ENCODE measurements at places on chromosomes 5 and 9.

- no peak for DNase-seq
Observed at GRCh38 chr9:87238545-87238944, 259.1 kb upstream of the DAPK1 start.

DNA sequence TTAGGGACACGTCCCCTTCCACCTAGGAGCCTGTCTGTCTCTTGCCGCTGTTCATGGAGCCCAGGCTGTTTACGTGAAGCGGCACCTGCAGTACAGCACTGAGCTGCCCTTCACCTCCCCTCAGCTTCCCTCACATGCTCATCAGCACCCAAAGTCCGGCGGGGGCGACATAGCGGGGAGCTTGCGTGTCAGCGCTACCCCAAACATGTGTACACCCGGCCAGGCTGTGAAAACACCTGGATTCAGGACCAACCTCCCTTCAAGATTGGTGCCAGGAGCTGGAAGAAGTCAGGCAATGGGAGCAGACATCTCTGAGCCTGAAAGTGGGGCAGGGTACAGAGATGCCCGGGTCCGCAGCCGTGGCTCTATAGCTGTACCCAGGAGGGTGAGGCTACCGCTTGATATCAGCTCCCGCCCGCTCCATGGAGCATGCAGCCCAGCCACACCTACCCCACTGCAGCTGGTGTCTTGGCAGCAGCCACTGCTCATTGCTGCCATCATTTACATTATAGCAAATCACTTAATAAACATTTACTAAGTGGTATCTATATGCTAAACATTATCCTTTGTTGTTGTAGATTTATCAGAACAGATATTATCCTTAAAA, 712.1 kb downstream of the CDH9 start:
- DNase-seq = no peak

- no peak for DNase-seq
Observed at GRCh38 chr5:4023753-4024335, 428.2 kb downstream of the IRX1 start.

GRCh38 chr9:92325991-92326500, 293 bp downstream of the CENPP start:
- no peak for DNase-seq

DNA sequence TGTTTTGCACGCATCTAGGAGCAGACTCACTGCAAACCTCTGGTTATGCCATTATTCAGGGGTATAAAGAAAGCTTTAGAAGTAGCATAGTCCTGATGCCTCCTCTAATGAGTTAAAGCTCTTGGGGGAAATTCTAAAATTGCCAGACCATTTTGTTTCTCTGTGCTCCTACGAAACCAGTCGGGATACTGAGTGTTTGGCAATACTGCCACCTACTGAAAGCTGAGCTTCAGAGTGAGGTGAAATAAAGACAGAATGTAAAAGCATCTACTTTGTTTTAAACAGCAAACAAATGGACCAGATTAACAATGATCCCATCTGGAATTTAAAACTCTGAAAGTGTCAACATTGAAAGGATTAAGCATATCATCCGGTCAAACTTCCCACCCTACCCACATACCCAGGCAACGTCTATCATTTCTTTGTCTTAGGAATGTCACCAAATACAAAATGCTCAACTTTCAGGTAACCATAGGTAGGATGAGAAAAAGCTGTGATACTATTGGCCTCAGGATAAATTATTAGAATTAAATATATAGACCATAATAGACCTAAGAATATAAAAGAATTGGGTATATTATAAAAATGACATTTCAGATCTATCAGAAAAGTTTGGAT, 77.8 kb upstream of the SHISAL2B start:
- no peak for DNase-seq

GRCh38 chr5:143402553-143403333, 743 bp downstream of the NR3C1 start:
- DNase-seq = peak; percentile 40

GRCh38 chr5:81097713-81098112, 135.4 kb upstream of the CKMT2 start:
- DNase-seq = no peak

GRCh38 chr9:80791836-80792235, 897.5 kb downstream of the TLE1 start:
- no peak for DNase-seq

DNA sequence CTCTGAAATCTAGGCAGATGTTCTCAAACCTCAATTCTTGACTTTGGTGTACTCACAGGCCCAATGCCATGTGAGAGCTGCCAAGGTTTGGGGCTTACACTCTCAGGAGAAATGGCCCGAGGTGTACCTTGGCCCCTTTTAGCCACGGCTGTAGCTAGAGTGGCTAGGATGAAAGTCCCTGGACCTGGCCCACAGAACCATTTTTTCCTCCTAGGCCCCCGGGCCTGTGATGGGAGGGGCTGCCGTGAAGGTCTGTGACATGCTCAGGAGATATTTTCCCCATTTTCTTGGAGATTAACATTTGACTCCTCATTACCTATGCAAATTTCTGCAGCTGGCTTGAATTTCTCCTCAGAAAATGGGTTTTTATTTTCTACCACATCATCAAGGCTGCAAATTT, 1296.5 kb downstream of the MAT2B start:
- no peak for DNase-seq

GRCh38 chr9:37801287-37801850, 772 bp downstream of the DCAF10 start:
- peak; percentile 18 for DNase-seq

DNA sequence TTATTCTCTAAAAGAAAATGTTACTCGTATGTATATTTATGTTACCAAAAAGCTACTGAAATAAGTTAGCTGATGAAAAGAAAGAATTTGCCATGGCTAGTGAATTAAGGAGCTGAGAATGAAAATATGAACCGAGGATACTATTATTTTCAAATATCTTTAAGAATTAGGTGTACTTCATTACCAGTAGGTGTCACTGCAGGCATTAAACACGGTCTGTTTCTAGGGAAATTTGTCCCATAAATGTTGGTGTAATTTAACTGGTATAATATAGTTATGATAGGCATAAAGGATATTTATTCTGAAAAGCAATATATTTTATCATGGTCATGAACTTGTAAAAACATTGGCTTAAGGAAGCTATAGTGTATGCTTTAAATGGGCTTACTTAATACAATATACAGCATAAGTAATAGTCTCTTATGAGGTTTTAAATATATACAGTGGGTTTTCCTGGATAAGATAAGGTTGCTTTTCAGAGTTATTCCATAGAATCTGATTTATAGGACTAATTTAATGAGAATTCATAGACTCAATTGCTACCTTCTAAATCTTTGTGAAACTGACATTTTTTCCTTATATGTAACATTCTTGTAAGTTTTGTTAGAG, 72.4 kb upstream of the MPDZ start:
- DNase-seq = no peak

GRCh38 chr9:26158631-26159150, 480.4 kb upstream of the TUSC1 start:
- DNase-seq = no peak

DNA sequence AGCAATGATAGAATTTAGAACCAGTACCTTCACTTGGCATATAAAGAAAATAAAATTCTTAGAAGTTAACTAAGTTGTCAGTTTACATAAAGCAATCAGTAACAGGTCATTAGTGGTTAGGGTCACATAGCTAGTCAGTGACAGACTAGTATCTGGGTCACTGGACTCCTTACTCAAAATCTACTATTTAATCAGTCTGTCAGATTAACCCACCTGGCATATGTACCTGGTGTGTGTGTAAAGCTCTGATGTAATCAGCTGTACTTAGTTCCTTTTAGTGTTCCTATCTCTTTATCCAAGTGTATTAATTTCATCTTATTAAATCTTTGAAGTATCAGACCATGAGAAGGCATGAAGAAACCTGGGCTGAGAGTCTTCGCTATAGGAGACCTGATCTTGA, 7.3 kb downstream of the CEP78 start:
- DNase-seq = no peak

DNA sequence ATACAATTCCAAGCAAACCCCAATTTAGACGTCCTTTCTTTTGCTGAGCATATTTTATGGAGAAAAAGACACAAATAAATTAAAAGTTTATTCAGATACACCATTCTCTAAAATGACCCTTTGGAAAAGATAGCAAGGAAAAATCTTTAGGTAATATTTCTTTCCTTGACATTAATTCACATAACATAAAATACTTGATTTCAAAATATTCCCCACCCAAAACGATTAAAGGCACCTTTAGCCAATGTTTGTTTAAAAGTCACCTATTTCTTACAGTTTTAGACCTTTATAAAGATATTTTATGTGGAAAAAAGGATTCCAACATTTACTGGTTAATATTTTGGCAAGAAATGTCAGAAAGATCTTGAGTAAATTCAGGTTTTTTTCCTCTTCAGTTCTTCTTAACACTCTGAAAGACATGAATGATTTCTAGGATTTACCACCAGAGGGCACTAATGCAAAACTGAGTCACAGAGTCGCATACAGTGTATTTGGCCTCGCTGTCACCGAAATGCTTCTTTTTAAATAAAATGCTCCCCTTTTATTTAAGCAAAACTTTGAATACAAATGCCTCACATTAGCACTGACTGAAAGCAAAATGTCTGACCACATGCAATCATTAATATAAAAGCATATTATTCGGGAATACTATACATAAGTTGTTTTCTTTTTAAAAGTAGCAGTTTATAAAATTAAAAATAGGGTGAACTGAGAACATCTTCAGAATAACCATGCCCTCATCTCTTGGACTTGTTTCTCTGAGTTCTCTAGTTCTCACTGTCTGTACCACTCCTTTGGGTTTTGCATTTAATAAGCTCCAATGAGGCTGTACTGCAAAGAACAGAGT, 122.5 kb downstream of the SLC1A3 start:
- no peak for DNase-seq

GRCh38 chr9:125509476-125509875, 197.5 kb downstream of the MAPKAP1 start:
- no peak for DNase-seq

- no peak for DNase-seq
Observed at GRCh38 chr5:34499001-34499734, 157.0 kb upstream of the RAI14 start.

- DNase-seq = no peak
Observed at GRCh38 chr9:17723656-17724055, 144.8 kb downstream of the SH3GL2 start.

DNA sequence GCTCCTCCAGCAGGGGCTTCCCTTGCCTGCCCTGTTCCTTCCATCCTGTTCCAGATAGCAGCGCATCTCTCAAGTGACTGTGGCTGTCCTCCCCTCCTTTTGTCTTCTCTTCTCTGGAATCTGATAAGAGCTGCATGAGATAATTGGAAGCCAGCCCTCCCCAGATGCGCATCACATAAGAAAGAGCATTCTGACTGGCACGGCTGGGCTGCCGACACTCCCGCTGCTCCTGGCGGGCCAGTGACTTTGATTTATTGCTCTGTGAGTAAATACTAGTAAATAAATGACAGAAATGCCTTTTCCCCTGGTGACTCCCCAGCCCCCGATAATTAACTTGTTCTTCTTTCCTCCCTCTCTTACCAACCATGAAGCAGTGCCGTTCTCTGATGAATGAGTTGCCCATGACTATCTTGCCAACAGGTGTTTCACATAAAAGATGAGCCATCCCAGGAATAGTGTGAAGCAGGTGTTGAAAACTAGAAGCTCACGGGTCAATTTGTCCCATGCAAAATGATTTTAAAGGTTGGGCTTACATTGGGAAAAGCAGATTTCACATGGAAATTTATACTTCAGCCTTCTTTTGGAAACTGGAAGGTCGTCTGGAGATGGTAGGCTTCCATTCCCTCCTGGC, 212.3 kb downstream of the ERCC6L2 start:
- no peak for DNase-seq

DNA sequence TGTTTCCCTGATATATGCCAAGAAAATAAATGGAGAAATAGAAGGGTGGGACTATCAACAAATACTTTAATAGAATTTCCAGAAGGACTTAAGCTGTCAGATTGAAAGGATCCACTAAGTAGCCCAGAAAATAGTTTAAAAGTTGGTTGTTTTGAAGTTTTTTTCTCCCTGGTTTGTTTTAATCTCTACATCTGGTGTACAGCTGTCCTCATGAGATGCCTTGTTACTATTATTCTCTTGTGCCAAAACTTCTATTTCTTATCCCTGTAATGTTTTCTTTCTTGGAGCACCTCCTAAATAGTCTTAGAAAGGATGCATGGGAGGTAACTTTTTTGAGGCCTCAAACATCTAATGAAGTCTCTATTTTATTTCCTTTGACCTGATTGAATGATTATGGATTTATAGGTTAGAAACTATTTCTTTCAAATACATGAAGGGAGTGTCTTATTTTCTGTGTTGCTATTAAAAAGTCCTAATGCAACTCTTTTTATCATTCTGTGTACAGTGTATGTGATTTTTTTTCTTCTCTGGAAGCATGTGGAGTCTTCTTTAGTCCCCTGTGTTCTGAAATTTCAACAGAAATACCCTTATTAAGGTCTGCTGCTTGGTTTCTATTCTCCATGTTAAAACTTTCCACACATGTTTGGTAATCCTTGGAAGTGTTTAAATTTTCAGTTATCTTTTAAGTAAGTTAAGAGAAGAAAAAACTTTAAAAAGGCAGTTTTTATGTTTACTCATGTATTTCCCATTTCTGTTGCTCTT, 140.0 kb upstream of the CDKN2B start:
- no peak for DNase-seq

DNA sequence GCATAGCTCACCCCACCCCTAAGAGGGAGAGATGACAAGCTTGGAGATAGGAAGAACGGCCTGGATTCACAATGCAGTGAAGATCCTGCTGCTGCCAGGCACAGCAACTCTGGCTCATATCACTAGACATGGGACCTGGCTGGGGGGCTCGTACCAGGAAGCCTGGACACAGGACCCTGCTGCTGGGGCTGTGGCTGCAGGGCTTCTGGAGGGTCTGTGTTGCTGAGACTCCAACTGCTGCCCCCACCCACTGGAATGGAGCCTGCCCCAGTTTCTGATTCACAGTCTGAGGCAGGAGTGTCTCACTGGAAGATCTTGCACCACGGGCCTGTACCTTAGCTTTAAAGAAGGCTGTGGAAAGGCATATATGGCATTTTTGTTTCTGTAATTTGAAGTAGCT, 31.0 kb upstream of the GLRX start:
- DNase-seq = no peak

- DNase-seq = no peak
Observed at GRCh38 chr5:159833088-159833487, 83.2 kb upstream of the ADRA1B start.

DNA sequence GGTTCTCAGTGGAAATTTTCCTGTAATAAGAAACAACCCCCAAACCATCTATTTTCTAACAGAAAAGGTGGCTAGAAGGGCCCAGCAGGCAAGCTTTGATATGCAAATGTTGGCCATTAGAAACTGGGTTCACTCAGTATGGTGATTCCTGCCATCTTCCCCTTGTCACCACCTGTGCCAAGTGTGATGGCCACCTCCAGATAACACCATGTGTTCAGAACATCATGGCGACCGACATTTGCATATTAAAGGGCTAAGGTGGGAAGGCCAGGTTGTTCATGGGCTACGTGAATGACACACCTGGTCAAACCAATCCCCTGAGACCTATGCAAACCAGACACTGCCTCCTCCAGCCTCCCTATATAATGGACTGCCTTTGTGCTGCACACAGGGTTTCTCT, 20.4 kb downstream of the FOXE1 start:
- DNase-seq = no peak
